HCEC 1CT (cell line): ENCODE measurements at places on chromosomes 12 and 14.

GRCh38 chr14:62736048-62737043, 308.9 kb downstream of the KCNH5 start:
- DNase-seq, result no peak

GRCh38 chr14:102213984-102214658, 74.4 kb downstream of the WDR20 start:
- no peak for DNase-seq

DNA sequence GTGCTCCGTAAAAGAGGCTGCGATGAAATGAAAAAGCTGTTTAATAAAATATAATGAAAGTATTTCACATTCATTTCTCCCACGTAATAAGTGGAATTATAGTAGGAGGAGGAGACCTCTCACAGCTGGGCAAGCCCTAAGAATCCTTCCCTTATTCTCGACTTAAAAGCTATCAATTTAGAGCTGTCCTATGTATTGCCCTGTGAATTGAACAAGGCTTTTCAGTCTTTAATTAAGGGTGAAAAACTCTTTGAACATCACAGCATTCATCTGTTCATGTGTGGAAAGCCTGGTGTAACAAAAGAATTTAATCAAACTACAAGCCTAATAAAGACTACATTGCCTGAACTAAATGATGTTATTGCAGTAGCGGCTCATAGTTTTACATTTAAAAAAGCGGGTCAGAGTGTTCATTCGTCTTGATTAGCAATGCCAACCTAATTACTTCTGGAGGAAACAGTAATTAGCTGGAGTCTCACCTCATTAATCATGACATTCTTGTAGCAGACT, 142.0 kb downstream of the ETNK1 start:
- DNase-seq, result no peak

DNA sequence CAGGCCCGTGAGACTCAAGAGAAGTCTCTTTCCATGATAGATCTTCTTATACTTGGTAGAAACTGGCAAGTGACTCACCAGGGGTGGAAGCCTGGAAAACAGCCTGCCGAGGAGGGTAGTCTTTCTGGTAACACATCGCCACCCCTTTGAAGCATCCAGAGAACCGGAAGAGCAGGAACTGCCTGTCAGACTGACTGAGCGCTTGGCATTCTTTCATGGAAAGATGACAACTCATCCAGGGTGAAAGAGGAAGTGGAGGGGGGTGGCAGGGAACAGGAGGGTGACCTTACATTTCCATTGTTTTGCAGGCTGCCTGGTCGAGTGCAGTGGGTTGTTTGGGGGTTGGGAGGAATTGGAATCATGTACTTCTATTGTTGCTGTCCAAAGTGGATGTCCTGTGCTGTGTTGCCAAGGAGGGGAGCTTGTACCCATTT, 34.5 kb downstream of the PRKCH start:
- no peak for DNase-seq

DNA sequence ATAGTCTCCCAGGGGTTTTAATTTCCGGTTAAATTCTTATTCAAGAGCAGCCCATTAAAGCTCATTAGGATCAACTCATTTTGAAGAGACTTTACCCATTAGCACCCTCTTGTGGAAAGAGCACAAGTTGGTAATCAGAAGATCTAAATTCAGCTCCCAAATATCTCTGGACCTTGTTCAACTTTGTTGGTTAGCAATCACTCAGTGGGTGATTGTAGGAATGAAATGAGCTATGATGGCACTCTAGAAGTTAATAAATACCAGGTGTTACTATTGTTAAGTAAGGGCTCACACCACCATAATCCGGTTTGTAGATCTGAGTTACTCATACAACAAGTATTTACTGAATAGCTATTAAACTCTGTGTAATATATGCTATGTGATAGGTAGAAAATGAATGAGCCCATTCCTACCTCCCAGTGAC, 42.9 kb downstream of the TRIP11 start:
- peak; percentile 85 for DNase-seq

GRCh38 chr12:89920866-89921265, 212.2 kb upstream of the ATP2B1 start:
- DNase-seq, result no peak

- DNase-seq, result peak; percentile 22
Measured at GRCh38 chr14:85442996-85443395, 86.9 kb upstream of the FLRT2 start.

DNA sequence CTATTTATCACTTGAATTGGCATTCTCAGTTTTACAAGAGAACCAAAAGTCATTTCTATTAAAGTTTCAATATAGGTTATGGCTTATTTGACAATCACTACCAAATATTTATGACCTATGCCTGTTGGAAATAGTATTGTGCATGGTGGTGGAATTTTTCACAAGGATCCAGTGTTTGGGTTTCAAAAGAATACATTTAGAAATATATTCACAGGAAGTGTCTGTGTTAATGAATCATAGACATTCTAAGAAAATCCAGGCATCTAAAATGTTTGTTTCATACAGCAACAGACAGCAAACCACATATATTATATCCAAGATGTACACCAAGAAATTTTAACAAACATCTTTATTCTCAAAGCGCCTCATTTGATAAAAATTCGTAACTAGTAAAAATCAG, 92.7 kb downstream of the MED13L start:
- DNase-seq, result peak; percentile 53

DNA sequence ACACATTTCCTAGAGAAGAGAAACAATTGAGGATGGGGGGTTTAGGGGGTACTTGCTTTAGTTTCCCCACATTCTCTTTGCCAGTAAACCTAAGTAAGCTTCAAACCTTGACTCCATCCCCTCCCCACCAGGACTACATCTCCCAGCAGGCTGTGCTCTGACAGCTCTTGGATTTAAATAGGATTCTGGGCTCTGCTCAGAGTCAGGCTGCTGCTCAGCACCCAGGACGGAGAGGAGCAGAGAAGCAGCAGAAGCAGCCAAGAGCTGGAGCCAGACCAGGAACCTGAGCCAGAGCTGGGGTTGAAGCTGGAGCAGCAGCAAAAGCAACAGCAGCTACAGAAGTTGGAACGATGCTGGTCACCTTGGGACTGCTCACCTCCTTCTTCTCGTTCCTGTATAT, 20.6 kb downstream of the RDH12 start:
- no peak for DNase-seq

DNA sequence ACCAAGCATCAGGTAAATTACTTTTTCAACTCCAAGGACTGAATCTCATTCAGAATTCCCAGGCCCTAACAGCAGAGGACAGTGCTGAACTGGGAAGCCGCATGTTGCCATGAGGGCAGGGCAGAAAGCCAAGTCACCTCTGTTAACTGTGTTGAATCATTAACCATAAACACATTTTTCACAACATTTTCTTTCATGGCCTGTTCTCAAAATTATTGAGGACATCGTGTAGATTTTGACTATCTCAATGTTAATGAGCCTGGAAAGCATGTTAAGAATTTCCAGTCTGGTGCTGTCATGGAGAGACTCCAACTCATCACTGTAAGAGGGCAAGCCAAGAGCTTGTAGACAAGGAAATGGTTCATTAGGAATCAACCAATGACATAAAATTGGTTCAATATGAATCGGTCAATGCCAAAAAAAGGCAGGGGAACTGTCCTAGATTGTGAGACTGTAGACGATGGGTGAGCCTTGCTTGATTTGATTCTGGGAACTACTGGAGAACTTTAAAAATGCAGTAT, 33.7 kb downstream of the CPM start:
- DNase-seq, result peak; percentile 84

GRCh38 chr14:105333020-105333490, 18.5 kb downstream of the PACS2 start:
- DNase-seq, result no peak

- DNase-seq, result no peak
Measured at GRCh38 chr12:98492580-98493140, 22.7 kb upstream of the TMPO start.
